SK-N-SH (cell line): ENCODE measurements at places on chromosomes 5 and 9. TPM values are rescaled to one million over a fixed set of nuclear protein-coding genes. Genes with fewer than 3 reads are reported as not detected.

SIT1 gene
- not detected in 2 replicates for polyA plus RNA-seq

ANKRD20A1 gene
- polyA plus RNA-seq: not detected in 2 replicates

RNF224 gene
- 0.03 and 0.08 TPM in 2 replicates for polyA plus RNA-seq

DNA sequence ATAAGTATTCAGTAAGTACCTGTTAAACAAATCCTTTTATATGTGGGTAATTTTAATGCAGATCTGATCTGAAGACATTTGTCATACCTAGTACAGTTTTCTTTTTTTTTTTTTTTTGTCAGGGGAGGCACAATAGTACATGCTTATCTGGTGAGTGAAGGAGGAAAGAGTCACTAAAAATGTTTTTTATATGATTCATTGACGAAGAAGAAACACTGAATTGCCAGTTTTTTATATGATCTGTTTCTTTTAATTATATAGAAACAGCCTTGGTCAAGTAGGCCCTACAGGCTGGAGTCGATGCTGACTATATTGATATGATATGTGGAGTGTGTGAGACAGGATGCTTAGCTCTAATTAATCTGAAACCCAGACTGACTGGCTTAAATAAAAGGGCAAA is 315.2 kb downstream of the PSAT1 start:
- DNase-seq: no peak

DNA sequence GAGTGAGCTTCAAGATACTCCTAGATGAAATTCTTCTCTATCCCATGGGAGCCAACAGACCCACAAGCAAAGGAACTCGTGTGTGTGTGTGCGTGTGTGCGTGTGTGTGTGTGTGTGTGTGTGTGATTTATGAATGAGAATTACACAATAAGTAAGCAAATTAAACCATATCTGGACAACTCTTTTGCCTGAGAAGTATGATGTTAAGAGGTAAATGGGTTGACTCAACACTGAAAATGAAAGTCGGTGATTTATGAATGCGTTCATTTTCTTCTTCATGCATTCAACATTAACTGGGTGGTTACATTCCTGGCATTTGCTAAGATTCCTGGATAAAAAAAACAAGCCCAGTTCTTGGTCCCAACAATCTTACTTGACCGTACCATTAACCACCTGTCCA is 171.3 kb upstream of the ZNF462 start:
- DNase-seq: no peak

- no peak for DNase-seq
Observed at GRCh38 chr5:171762903-171763302, 22.7 kb upstream of the SMIM23 start.

DNA sequence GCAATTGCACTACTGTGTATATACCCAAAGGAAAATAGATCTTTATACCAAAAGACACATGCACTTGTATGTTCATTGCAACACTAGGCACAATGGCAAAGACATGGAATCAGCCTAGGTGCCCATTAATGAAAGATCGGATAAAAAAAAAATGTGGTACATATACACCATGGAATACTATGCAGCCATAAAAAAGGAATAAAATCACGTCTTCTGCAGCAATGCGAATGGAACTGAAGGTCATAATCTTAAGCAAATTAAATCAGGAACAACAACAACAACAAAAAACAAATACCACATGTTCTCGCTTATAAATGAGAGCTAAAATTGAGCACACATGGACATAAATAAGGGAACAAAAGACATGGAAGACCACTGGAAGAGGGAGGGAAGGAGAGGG is 266.7 kb upstream of the CDH18 start:
- no peak for DNase-seq

GRCh38 chr5:142816531-142817430 is 46.6 kb downstream of the ARHGAP26 start:
- no peak for DNase-seq
